Substantia nigra (tissue), 51 donors: ENCODE measurements at places on chromosomes 12 and 14.

GRCh38 chr12:2895051-2895451 is 4.4 kb downstream of the TULP3 start:
- no peak for DNase-seq

DNA sequence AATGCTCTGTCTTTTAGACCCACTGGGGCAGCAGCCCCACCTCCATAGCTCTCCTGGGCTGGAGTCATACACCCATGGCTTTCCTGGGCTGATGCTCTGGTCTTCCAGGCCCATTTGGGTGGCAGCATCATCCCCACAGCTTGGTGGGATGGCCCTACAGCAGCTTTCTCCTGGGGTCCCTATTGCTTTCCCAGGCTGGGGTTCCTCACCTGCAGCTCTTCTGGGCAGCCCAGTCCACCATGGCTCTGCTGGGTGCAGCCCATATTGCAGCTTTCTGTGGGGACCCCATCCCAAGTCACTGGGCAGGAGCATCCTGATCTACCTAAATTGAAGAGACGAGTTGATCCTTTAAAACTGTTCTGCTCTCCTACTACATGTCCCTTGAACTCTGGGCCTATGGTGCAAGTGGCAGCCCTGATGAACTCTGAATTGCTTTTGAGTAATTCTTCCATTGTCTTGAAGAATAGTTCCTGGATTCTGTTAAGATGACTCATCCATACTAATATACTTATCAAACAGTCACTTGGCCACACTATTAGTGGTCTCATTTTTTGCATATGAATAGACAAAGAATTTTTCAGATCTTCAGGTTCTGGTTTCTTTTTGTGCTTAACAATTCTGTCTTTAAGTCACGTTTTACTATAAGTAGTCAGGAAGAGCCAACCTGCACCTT is 390.1 kb downstream of the DPF3 start:
- no peak for DNase-seq

- no peak for DNase-seq
These were observed 17.4 kb downstream of the GPRC5D start for GRCh38 chr12:12934556-12934955.

- DNase-seq, result no peak
These were observed 130.9 kb upstream of the USP15 start for GRCh38 chr12:62129291-62129690.

DNA sequence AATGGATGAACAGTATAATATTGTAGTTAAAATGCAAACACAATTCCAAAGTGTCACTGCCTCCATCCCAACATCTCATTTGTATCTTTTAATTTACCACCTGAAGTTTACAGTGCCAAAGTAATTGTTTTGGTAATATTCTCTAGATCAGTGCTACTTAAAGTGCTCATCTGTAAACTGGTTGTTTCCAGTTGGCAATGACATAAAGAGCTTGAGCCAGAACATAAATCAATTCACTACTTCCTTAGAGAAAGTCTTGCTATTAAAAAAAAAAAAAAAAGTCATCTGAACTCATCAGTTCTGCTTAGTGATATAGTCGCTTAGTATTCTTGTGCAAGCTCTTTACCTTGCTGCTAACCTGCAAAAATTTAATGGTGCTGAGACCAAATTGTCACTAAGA is 16.4 kb downstream of the PLCZ1 start:
- DNase-seq, result no peak
